ENCODE measurements at places on chromosomes 7 and 10.
A peak's percentile ranks its signal among the peaks of the same experiment; 100 is the strongest.

DNA sequence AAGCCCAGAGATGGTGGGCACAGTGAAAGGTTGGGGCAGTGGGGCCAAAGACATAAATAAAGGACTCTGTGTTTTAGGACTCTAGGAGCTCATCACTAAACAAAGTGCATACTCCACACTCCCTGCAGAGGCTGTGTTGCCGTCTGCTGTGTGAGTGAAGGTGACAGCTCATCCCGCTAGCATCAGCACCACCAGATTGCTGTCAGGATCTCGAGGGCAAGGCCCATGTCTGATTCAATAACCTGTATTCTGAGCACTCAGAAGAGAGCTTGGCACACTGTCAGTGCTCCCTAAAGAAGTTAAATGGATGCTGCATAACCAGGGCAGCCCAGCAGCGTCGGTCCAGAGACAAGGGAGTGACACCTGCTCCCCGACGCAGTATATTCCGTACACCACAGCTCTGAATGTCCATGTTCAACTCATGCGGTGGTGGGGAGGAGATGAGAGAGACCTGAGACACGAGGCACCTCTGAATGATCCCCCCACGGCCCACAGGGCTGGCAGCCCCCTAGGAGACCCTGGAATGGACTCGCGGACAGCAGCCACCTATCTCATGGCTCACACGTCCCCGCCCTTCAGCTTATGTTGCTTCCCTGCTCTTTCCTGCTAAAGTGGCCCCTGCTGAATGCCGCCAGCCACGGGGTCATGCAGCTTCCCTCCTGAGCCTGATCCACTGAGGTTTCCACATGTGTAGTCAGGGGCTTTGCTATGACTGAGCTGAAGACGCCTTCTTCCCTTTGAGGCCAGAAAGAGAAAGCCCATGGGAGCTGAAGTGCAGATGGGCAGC is 132.7 kb upstream of the KCNMA1 start:
- no peak for DNase-seq

DNA sequence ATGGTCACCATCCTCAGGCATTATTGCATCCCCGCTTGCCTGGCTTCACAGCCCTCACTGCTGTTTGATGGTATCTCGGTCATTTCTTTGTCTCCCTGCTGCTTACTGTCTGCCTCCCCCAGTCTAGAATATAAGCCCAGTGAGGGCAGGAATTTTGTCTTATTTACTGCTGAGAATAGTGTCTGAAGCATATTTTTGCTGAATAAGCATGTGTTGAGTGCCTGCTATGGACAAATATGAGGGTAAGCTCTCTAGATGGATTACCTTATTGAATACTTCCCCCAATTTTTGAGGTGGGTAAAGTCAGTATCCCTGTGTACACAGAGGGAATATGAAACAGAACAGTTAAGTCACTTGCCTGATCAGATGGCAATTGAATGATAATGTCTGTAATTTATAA is 36.5 kb upstream of the CABCOCO1 start:
- DNase-seq = no peak

DNA sequence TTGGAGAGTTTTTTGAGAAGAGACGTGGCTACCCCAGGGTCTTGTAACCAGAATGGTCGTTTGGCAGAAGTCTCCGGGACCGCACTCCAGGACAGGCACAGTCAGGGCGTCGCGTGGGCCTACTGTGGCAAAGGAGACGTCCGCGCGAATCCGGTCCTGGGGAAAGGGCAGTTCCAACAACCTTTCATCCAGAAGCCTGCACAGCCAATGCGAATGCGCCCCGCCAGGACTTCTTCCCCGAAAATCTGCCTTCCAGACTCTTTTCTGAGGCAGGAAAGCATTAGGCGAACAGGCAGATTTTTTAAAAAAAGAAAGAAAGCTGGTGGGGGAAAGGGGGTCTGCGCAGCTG is 2.0 kb downstream of the HPSE2 start:
- no peak for DNase-seq

DNA sequence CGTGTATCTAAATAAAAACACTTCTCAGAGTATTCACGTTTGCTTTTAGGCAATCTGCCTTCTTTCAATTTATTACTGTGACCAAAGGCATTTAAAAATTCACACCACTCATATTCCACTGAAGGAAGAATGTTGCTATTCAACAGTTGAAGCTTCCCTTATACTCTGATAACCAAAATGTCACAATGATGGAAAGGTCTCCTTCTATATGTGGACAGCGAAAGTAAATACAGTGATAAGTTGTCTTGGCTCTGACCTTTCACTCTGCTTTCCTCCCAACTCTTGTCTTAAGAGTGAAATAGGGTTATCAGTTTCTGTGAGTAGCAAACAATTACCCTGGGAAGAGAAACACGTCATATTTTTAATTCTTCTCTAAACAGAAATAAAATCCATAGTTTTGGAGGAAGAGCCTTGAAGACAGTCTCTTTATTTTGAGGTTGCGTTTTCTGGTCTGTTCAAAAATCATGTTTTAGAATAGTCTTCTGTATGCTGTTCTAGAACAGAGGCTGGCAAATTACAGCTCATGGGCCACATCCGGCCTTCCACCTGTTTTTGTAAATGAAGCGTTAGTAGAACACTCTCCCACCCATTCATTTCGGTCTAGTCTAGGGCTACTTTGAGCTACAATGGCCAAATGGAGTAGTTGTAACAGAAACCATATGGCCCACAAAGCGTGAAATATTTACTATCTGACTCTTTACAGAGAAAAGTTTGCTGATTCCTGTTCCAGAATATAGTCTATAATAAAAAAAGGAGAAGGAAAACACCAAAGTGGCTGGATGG is 41.3 kb downstream of the ETV1 start:
- DNase-seq = no peak

- DNase-seq = peak; percentile 32
These were observed 386 bp downstream of the ABHD11 start for GRCh38 chr7:73738220-73738611.

DNA sequence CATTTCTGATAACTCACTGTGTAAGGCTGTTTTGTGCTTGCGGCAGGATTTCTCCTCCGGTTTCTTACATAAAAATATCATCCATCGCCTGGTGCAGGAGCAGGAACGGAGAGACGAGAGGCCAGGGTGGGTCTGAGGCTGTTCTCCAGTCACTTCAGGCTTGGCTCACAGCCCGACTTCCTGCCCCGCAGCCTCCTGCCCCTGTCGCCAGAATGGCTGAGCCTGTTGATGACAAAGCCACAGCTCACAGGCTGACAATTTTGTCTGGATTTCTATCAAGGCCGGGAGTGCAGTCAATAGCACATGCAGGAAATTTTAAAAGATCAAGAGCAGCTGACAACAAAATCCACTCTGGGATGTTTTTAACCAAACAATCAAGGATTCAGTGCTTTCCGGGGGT is 229.7 kb upstream of the ZNF32 start:
- DNase-seq = no peak

DNA sequence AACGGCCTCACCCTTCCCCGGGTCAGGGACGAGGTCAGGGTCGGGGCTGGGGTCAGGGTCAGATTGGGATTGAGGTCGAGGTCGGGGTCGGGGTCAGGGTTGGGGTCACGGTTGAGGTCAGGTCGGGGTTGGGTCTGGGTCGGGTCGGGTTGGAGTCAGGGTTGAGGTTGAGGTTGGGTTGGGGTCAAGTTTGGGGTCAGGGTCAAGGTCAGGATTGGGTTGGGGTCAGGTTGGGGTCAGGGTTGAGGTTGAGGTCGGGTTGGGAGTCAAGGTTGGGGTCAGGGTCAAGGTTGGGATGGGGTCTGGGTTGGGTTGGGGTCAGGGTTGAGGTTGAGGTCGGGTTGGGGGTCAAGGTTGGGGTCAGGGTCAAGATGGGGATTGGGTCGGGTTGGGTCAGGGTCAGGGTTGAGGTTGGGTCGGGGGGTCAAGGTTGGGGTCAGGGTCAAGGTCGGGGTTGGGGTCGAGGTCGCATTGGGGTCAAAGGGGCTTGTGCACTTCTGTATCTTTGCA is 131.4 kb downstream of the VIPR2 start:
- DNase-seq = no peak

GRCh38 chr7:129375141-129375938 is 58.9 kb upstream of the STRIP2 start:
- DNase-seq = no peak

- DNase-seq = no peak
These were observed 35.5 kb downstream of the HIF1AN start for GRCh38 chr10:100571084-100571856.

GRCh38 chr10:78779339-78779955 is 289.3 kb upstream of the ZMIZ1 start:
- no peak for DNase-seq

DNA sequence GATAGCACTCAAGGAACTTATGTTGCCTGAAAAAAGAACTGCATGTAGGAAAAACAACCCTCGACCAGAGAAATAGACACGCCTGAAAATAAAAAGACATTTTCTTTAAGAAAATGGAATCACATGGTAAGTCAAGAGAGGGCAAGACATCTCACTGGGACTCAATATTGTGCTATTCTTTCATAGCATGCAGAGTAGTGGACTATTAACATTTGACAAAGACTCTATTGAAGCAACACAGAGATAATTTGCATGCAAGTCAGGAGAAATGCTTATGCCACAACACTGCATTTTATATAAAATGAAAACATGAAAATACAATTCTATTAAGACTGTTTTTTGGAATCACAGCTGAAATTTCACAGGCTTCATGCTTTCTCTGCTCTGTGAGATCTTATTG is 77.9 kb upstream of the RHOBTB1 start:
- DNase-seq = no peak

GRCh38 chr10:26438534-26439341 is 597 bp downstream of the APBB1IP start:
- DNase-seq = no peak

GRCh38 chr7:38168890-38169570 is 9.0 kb upstream of the STARD3NL start:
- no peak for DNase-seq

DNA sequence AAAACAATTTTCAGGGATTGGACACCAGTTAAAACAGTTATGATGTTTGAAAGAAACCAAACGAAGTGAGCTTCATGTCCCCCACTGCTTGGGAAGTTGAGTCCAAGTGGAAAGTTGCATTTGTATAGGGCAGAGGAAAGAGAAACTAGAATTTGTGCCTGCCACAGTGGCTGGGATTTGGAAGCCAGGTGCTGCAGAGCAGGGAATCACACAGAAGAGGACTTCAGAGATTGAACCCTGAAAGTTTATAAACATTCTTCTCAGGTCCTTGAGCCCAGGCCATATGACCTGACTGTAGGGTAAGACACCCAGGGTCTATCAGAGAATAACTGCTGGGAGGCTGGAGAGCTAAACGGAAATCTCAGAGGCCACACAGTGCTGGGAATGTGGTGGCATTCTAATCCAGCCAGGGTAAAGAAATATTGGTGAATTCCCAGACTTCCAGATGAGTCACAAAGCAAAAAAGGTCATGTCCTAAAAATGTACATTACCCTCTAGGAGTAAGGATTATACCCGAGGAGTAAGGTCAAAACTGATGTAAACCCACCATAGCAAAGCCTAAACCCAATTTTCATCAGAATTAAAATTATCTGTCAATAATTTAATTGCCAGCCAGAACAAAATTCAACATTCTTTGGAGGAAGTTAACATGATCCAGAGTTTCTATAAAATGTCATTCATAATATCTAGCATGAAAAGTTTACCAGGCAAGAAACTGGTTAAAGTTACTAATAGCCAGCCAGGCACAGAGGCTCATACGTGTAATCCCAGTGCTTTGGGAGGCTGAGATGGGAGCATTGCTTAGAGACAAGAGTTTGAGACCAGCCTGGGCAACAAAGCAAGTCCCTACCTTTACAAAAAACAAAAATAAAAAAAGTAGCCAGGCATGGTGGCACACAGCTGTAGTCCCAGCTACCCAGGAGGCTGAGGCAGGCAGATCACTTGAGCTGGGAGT is 31.2 kb downstream of the TOMM7 start:
- DNase-seq = no peak

DNA sequence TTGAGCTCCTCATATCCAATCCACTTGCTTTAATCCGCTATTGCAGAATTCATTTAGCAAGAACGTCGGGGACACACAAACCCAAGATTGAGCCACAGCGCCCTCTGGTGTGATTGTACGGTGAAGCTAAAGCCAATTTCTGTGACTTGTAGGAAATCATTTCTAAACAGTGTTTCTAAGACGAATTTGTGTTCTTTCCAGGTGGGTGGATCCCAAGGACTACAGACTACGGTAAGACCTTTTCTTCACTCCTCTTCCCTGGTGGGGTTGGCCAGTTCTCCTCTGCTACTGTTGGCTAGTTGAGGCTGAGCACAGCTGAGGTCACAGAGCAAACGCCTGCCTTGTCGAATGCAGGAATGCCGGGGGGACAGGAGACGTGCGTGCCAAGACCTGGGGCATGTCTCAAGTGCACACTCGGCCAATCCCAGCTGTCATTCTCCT is 5.2 kb downstream of the DMBT1 start:
- DNase-seq = peak; percentile 80

- DNase-seq = no peak
These were observed 2.3 kb upstream of the GSTO1 start for GRCh38 chr10:104252368-104252767.

GRCh38 chr7:148882841-148883265 is 1.2 kb downstream of the EZH2 start:
- DNase-seq = no peak

DNA sequence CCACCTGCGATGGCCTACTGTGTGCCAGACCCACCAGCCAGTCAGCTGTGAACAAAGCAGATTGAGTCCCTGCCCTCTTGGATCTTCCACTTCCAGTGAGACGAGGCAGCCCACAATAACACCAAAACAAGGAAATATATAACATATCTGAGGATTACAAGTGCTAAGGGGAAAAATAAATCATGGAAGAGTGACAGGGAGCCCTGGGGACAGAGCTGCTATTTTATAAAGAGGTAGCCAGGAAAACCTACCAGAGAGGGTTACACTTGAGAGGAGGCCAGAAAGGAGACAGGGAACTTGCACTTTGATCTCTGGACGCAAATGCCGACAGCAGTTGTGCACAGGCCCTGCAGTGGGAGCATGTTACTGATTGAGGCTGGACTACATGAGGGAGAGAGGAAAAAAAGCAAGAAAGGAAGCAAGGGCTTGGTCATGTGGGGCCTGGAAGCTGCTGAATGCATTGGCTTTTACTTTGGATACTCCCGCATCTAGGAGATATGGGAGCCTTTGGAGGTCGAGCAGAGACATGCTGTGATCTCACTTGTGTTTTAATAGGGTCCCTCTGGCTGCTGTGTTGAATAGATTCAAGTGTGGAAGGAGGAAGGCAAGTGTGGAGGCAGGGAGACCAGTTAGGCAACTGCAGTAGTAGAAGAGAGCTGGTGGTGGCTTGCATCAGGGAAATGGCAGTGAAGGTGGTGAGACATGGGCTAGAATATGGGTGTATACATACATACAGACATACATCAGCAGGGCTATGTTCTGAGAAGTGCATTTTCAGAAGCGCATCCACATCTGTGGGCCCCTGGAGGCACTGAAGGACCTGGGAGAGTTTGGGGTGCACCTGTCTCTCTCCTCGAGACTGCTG is 26.2 kb downstream of the MINDY4 start:
- no peak for DNase-seq

- DNase-seq = no peak
These were observed 357.0 kb upstream of the MKI67 start for GRCh38 chr10:128483216-128483615.

Data from Jurkat, Clone E6-1 (cell line).